ENCODE measurements at places on chromosomes 12 and 14. TPM values are rescaled to one million over a fixed set of nuclear protein-coding genes. Genes with fewer than 3 reads are reported as not detected.

DNA sequence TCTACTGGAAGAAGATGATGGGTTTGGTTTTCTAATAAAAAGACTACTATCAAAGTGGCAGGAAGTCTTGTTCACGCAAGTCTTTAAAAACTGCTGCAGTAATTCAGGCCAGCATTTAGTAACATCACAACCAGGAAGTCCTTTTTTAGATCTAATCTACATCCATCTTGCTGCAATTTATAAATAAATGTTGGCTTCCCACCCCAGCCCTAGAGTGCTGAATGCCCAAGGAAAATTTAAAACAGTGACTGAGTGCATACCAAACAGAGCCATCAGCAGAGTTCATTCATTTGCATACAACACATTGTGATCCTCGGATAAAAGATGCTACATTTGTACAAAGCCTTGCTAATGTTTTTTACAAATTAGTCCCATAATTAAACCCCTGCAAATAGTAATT, 72.1 kb downstream of the PHLDA1 start:
- no peak for DNase-seq

DNA sequence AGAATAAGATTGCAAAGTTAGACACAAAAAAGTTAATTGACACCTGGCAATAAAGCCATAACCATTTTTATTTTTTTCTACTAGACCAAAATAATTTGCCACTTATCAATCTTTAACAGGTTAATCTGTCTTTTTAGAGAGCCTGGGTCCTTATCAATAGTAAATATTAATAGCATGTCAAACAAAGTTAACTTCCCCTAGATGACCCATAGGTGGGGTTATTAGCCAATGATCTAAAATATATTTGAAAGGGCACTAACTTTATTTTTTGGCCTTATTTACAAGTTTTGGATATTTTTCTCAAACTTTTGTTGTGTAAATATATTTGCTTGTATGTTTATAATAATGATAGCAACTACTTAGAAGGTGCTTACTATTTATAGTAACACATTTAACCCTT, 3.9 kb downstream of the ANKRD33 start:
- no peak for DNase-seq

GRCh38 chr12:108802101-108802961, 55.1 kb downstream of the SSH1 start:
- no peak for DNase-seq

DNA sequence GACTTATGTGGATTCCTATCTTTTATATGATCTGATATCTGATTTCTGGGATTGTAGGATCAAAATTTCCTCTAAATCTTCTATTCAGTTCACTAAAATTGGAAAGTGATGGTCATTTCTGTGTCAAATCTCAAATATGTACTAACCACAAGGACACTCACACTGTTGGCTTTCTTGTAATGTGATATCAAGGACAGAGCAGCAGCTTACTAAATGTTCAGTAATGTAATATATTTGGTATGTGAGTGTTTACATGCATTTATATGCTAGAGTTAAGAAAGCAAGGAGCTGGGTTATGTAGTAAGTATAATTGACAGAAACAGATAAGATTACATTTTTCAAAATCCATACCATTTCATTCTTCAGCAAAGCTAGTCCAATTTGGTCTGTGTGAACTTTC, 16.5 kb downstream of the PUS7L start:
- DNase-seq: no peak

The TMTC1 gene
- 176 TPM for total RNA-seq

GRCh38 chr14:22671622-22672021, 27.5 kb upstream of the OR6J1 start:
- no peak for DNase-seq

DNA sequence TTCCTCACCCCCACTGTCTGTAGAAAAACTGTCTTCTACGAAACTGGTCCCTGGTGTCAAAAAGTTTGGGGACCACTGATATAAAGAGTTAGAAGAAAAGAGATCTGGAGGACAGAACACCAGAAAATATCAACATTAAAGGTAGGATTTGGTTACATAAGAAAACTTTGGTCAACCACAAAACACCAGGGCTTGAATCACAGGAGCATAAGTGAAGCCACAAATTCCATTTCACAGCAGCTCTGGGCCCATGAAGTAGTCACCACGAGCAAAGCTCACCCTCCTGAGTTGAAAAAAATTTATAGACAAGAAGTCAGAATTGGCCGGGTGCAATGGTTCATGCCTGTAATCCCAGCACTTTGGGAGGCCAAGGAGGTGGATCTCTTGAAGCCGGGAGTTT, 19.4 kb downstream of the RALGAPA1 start:
- DNase-seq: no peak

The TEX52 gene
- total RNA-seq: not detected

DNA sequence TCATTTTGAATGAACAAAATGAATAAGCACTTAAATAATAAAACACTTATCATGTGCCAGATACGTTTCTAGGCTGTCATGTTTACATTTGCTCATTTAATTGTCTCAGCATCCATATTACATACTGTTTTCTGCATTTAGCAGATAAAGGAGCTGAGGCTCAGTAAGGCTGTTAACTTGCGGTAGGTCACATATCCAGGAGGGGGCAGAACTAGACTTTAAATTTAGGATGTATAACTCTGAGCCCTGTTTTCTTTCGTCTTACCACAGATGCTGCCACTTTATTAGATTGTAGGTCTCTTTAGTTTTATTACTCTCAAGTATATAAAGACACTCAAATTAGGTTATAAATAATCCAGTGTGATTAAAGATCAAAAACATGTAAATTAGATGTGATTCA, 17.7 kb downstream of the IRAK4 start:
- no peak for DNase-seq

The PZP gene
- not detected for total RNA-seq
